Heart right ventricle (tissue), 16 donors: ENCODE measurements at places on chromosomes 16 and 17. TPM values are rescaled to one million over a fixed set of nuclear protein-coding genes. Genes with fewer than 3 reads are reported as not detected.

DNA sequence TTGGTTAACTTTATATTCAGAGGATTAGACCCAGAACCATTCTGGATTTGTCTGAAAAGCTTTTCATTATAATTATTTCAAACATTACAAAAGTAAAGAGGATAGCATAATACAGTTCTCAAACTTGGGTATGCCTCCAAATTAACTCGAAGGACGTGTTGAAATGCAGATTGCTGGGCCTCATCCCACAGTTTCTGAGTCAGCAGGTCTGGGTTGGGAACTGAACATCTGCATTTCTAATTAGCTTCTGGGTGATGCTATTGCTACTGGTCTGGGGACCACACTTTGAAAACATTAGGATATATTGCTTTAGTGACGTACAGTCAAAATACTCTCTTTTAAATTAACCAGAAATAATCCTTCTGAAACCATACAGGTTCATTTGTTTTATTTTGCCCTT, 10.0 kb downstream of the TPPP3 start:
- H3K36me3 ChIP-seq = no peaks in the 10 kb centered on the region
- no peak overlapping the region for H3K27ac ChIP-seq
- H3K27me3 ChIP-seq = no peaks in the 10 kb centered on the region
- DNase-seq = no peak
- no peaks in the 10 kb centered on the region for H3K4me1 ChIP-seq

- no peaks in the 10 kb centered on the region for H3K27me3 ChIP-seq
- H3K27ac ChIP-seq = no peak overlapping the region
- no peaks in the 10 kb centered on the region for H3K36me3 ChIP-seq
- no peaks in the 10 kb centered on the region for H3K4me1 ChIP-seq
Observed at GRCh38 chr16:68696514-68696913, 40.6 kb upstream of the CDH1 start.

DNA sequence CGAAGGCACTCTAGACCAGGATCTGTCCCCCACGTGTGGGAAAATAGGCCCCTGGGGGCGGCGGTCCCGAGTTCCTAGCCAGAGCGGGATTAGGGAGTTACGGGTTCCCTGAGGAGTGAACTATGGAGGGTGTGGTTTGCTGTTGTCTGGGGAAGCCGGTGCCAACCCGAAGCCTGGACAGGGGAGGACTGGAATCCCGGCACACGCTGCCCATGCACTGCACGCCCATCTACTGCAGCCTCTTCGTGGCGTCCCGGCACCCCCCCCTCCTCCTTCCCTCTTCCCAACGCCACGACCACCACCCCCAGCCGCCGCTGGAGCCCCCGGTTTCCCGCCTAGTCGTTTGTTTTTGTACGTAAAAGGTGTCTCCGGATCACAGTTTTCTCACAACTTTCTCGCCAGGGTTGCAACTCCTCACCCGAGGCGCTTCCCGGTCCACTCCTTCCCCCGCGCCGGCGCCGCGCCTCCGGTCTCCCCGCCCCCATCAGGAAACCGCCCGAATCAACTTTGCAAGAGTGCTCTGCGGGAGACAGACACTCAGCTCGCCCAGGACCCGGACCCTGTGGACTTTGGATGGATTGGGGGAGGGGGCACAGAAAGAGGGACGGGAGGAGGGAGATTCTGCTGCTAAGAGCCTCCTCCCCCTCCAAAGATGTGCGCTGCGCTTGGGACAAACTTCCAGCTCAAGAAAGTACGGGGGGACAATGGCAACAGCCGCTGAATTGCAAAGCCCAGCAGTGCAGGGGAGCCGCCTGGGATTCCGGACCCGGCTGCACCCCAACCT, 1.4 kb upstream of the LHX1 start:
- peak overlapping the region; percentile 43 for H3K4me3 ChIP-seq
- no peaks in the 10 kb centered on the region for H3K36me3 ChIP-seq
- peaks cover 100% of the 10 kb centered on the region for H3K27me3 ChIP-seq
- H3K4me1 ChIP-seq = peaks cover 81% of the 10 kb centered on the region
- no peak for DNase-seq

- H3K27ac ChIP-seq = no peak overlapping the region
- no peak overlapping the region for H3K4me3 ChIP-seq
- no peak for DNase-seq
- peaks cover 10% of the 10 kb centered on the region for H3K4me1 ChIP-seq
- H3K27me3 ChIP-seq = peaks cover 90% of the 10 kb centered on the region
Observed at GRCh38 chr17:42784811-42785592, 4.6 kb downstream of the WNK4 start.

The FAM20A gene
- total RNA-seq = 5.9 TPM

The CCDC200 gene
- not detected for total RNA-seq

The AARSD1 gene
- 34.7 TPM for total RNA-seq

The PER1 gene
- 75.7 TPM for total RNA-seq

The GPRC5C gene
- total RNA-seq = 31.4 TPM

The NRN1L gene
- not detected for total RNA-seq

The SMIM5 gene
- total RNA-seq = 3.1 TPM

The KCNH6 gene
- not detected for total RNA-seq
